Activated T-helper 2 cell treated with anti-CD3 and anti-CD28 coated beads, Interferon-gamma antibody, Interleukin-2, Interleukin-4, amounts not matched to agents 10 μg/mL and 5 μg/mL and 100 μg/mL, durations not matched to agents 14 hours and 24 hours and 36 hours (primary cell): ENCODE measurements at places on chromosomes 16 and 17. TPM values are rescaled to one million over a fixed set of nuclear protein-coding genes. Genes with fewer than 3 reads are reported as not detected.

DNA sequence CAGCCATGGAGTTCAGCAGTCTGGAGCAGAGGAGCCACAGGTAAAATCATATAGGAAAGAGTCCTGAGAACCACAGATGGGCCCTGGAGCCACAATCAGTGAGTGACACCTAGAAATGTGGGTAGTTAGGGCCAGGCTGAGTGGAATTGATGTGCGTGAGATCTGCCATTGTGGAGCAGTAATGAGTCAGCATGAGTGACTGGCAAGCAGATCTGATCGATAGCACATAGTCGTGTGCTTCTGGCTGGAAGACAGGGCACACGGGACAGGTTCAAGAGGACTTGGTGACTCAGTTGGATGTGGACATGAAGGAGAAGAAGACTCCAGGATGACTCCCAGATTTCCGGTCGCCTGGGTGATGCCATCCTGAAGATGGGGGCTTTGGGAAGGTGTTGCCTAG is 12.3 kb downstream of the ADORA2B start:
- H3K27ac ChIP-seq: no peak overlapping the region
- DNase-seq: peak; percentile 46
- peaks cover 5% of the 10 kb centered on the region for H3K36me3 ChIP-seq

GRCh38 chr17:35930211-35931065 is at the start of gene RDM1:
RDM1 (minus strand) TSS chr17:35930773; CDS start chr17:35930727, 46 bp downstream.
- peaks cover 9% of the 10 kb centered on the region for H3K36me3 ChIP-seq
- peak within 1 kb of the TSS; percentile 84 for H3K4me3 ChIP-seq
- DNase-seq: peak; percentile 89
- H3K27ac ChIP-seq: peak within 1 kb of the TSS; percentile 84
- peaks cover 25% of the 10 kb centered on the region for H3K4me1 ChIP-seq

TBC1D3I gene
- total RNA-seq: 1.1 and 1.2 TPM in 2 replicates

CSH1 gene
- not detected in 2 replicates for total RNA-seq

ABCC11 gene
- total RNA-seq: 0.05 and 0.09 TPM in 2 replicates

GRCh38 chr16:56470232-56470631 is 18.9 kb downstream of the OGFOD1 start:
- peaks cover 88% of the 10 kb centered on the region for H3K36me3 ChIP-seq
- H3K4me3 ChIP-seq: no peak overlapping the region
- H3K27me3 ChIP-seq: no peaks in the 10 kb centered on the region

GRCh38 chr17:61259360-61259759 is 140.3 kb upstream of the TBX2 start:
- no peaks in the 10 kb centered on the region for H3K36me3 ChIP-seq
- H3K4me3 ChIP-seq: no peak overlapping the region
- no peaks in the 10 kb centered on the region for H3K27me3 ChIP-seq
- H3K27ac ChIP-seq: no peak overlapping the region
- H3K4me1 ChIP-seq: peaks cover 1% of the 10 kb centered on the region

CD300H gene
- total RNA-seq: not detected in 2 replicates

GRCh38 chr16:30004424-30004776 is 6.4 kb downstream of the DOC2A start:
- peak overlapping the region; percentile 21 for H3K27ac ChIP-seq
- peaks cover 26% of the 10 kb centered on the region for H3K36me3 ChIP-seq
- H3K27me3 ChIP-seq: peaks cover 7% of the 10 kb centered on the region

DNA sequence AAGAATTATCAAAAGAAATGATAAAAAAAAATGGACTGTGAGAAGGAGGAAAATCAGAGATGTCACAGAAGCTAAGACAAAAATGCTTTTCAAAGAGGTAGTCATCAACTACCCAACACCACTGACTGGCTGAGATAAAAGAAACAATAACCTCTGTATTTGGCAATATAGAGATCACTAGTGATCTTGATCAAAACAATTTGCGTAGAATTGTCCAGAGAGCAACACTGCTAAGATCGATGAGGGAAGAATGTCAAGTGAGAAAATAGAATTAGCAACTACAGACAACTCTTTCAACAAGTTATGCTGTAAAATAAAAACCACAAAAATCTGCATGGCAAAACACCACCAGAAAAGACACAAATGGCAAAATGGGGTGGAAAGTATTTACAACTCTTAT is 66.0 kb downstream of the BRIP1 start:
- no peak overlapping the region for H3K27ac ChIP-seq
- H3K27me3 ChIP-seq: no peaks in the 10 kb centered on the region
- H3K4me3 ChIP-seq: no peak overlapping the region

GRCh38 chr17:56597495-56597990 is 4.0 kb downstream of the NOG start:
- H3K36me3 ChIP-seq: no peaks in the 10 kb centered on the region
- H3K27ac ChIP-seq: no peak overlapping the region
- DNase-seq: no peak
- H3K27me3 ChIP-seq: peaks cover 61% of the 10 kb centered on the region
- H3K4me1 ChIP-seq: peaks cover 20% of the 10 kb centered on the region
- H3K4me3 ChIP-seq: no peak overlapping the region

RNF157 gene
- 34.3 and 34.9 TPM in 2 replicates for total RNA-seq

SLFN14 gene
- total RNA-seq: not detected in 2 replicates
